Neural progenitor cell (in vitro differentiated cells): ENCODE measurements at places on chromosomes 11 and 22.

GRCh38 chr22:42434748-42435425 is 2.7 kb upstream of the NFAM1 start:
- DNase-seq: no peak

DNA sequence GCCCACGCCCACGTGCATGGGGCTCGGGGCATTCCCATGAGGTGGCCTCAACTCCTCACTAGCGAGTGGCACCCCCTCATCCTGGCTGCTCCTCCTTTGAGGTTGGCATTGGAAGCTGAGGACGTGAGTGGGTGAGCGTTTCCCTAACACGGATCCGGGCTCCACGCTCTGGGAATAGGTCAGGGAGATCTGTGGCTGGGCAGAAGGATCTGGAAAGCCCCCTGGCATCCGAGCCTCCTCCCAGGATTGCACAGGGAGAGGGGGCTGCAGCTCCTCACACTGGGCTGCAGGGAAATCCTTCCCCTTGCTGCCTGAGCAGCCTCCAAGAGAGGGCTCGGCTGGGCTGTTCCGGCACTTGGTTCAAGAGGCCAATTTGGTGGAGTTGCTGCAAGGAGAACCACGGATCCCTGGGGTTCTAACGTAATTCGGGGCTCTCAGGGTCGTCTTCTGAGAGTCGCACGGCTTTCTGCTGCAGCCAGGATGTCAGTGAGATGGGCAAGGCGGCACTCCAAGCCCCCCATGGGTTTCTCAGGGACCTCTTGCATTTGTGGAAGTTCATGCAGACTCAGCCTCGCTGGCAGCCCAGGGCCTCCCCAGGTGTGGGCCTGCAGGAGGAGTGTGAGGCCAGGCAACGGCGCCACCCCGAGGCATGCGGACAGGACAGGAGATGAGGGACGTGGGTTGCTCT is 1119.0 kb downstream of the BRD1 start:
- DNase-seq: no peak

GRCh38 chr11:114280696-114281095 is 15.5 kb upstream of the NNMT start:
- peak; percentile 88 for DNase-seq

GRCh38 chr11:104872393-104872792 is 25.9 kb downstream of the CASP12 start:
- no peak for DNase-seq

DNA sequence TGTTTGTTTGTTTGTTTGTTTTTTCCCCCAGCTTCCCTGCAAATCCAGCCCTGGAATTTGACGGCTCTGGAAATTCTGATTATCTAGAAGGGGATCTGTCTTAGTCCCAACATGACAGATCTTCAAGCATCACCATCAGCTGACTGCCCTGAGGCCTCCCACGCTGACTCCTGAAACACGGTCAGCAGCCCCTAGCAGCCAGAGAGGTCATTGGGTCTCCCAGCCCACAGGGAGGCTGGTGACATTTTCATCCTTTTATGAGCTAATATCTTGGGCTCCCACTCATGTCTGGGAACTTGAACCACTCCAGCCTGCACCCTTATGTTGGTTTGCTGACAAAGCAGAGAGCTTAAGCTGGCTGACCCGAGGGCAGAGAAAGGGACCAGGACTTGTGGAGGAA is 66.0 kb upstream of the TIMP3 start:
- no peak for DNase-seq

GRCh38 chr11:97614606-97615005 is 1224.8 kb downstream of the JRKL start:
- no peak for DNase-seq

DNA sequence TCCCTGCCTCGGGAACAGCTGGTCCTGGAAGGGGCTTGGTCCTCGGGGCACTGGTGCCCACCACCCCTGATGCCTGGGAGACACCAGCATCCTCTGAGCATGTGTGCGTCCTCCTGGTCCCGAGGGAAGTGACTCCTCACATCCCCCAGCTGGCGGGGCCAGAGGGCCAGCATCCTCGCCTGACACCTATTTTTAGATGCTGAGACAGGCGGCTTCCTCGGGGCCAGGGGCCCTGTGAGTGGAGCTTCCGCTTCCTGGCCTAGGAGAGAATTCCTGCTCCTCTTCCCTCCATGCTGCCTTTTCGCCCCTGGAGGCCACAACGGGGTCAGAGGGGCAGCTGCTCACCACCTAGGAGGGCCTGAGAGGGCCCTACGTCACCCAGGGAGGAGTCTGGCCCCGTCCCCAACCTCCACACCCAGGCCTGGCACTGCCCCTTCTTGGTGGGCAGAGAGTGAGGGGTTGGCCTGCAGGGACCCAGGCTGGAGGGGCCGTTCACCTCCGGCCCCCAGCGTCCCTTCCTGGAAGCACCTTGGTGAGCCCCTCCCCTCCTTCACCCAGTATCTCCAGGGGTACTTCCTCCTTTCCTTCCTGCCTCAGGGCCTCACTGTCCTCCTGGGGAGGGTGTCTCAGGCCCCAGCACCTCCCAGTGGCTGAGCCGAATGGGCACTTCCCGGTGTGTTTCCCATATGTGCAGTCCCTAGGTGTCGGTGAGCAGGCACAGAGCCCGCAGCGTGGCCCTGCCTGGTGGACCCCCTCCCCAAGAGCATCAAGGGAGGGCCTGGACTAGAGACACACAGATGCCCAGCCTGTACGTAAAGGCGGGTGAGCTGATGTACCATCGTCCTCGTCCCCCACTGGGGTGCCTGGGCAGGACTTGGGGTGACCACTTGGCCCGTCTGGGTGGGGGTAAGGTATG is 6.1 kb downstream of the CD81 start:
- DNase-seq: no peak

GRCh38 chr11:87405843-87406242 is 368.1 kb downstream of the TMEM135 start:
- DNase-seq: no peak

DNA sequence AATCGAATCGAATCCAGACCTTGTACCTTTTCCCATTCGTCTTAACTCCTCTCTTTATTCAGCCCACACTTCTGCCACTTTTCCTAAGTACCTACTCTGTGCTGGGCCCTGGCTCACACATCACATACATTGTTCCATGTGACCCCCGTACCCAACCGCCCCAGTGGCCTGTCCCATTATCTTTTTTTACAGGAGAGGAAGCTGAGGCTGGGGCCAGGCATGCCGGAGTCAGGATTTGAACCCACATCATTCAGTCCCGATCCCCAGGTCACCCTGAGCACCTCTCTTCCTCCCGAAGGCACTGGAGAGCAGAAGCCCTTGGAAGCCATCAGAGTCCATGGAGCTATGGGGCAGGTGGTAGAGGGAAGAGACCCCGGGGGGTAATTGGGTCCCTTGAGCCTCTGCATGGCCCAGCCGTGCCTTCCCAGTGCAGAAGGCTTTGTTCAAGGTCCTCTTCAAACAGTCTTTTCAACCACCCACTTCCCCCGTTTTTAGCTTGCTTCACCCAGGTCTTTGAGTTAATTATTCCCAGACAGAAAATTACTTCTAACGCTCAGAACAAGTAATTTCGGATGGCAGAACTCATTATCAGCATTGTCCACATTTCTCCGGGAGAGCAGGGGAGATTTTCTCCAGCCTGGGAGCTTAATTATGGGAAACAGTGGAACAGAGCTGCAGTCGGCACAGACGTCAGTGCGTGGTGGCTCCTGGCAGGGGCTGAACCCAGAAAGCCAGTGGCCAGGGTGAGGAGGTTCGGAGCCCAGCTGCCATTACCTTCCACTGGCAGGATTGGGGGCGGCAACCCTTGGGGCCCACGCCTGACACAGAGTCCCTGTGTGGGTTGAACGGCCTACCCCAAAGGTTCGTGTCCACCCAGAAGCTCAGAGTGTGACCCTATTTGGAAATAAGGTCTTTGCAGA is 82.4 kb upstream of the RTL6 start:
- DNase-seq: no peak

- DNase-seq: peak; percentile 52
These were observed 813 bp upstream of the BTBD10 start for GRCh38 chr11:13463779-13464290.

- peak; percentile 50 for DNase-seq
These were observed 663 bp downstream of the MYH9 start for GRCh38 chr22:36386900-36387708.

DNA sequence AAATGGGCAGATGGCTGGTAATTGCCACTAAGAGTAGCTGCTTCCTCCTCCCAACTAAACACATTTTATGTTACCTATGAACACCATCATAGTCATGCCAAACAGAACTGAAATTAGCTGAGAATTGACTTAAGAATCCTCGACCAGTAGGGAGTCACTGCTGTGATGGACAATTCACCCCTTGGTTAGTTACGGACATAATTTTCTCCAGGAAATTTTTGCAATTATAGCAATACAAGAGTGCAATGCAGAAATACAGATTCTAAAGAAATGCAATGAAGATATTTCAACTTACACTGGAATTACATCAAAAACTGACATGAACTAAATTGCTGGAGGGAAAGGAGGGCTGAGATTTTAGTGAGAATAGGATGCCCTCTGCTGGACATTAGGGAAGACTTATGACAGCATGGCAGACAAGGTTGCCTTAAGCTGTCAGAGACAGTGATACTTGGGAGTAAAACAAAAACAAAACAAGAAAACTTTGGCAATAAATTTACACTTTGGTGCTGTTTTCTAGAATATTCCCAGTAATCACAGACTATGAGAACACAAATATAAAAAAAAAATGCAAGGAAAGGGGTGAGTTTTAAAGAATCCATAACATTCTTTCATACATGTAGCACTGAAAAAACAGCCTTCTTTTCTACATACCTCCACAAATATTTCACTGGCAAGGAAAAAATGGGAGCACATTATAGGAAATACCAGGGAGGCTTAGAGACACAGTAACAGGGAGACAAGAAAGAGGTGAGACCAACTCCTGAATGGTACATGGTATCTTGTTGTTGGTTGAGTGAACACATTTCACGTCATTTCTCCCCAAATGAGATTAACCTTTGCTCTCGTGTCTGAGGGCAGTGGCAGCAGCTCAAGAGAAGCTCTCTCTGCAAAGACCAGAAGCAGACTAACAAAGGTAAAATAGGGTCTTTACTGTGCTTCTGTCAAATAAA is 11.2 kb upstream of the PPP2R1B start:
- peak; percentile 78 for DNase-seq

DNA sequence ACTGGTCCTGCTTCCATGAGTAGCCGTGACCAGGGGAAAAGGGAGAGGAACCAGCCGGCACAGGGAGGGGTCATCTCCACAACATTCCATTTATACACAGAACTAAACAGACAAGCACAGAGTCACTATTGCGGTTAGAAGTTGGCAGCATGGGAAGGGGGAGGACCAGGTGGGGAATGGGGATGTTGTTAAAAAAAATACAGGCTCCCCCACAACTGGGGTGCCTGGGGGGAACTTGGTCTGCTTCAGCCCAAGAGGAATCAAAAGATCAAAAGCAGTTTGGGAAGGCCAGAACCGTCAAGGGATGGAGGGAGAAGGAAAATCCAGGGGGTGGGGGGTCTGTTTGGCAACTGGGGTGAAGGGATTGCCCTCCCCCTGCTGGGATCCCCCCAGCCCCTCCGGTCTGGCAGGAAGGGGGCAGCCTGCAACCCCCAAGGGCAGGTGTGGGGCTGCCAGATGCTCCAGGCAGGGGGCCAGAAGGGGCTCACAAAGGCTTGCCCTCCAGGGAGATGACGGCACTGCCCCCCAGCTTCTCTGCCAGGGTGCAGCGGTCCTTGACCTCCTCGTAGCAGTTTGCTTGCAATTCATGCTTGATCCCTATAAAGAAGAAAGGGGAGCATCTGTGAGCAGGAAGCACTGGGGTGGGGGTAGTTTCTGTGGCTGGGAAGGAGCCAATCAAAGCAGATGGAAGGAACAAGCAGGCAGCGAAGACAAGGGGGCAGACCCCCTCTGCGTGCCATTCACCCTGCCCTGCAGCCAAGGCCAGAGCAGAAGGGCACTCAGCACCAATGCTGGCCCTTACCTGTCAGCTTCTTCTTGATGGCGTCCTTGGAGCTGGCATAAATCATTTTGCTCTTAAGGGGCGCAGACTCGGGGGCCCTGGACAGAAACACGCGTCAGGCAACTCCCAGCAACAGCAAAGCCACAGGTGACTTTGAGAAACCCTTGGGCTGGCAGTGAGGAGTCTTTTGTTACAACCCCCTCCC is 2.8 kb downstream of the CFL1 start:
- DNase-seq: no peak

- DNase-seq: peak; percentile 45
These were observed 711 bp downstream of the MAP3K11 start for GRCh38 chr11:65613091-65613928.

GRCh38 chr11:64800303-64801157 is 2.5 kb downstream of the MAP4K2 start:
- DNase-seq: no peak

DNA sequence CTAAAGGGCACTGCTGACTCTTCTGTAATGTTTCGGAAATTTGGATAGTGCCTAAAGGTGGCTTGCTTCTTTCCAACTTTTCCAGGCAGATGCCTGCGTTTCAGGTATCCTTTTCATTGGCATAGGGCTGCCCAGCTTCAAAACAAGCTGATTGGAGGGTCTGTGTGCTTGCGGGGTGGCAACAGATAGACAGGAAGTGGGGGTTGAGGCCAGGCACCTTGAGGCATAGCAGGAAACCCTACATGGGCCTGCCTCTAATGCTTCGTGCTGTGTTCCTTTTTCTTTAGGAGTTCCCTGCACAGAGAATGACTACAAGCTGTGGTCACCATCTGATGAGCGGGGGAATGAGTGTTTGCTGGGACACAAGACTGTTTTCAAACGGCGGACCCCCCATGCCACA is 92.2 kb upstream of the SORL1-AS1 start:
- no peak for DNase-seq

DNA sequence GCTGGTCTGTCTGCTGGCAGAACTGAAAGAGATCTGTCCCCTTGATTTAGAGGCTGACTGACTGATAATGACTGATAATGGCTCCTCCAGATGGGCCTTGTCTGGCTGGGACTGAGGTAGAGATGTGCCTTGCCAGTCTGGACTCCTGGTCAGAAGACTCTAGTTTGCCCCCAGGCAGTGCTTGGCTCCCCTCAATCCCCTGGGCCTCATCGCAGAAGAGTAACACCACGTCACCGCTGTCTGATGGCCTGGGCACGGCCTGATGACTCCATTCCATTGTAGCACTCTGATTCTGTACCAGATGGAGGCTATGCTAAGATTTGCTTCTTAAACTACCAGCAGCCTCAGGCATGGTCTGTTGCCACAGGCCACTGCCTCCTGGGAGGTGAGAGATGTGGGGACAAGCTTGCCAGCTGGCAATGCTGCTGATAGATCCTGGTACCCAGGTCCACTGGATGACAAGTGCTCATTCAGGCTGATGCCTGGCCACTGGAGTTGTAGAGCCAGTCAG is 19.1 kb downstream of the CYB5R2 start:
- no peak for DNase-seq

GRCh38 chr11:73753938-73754337 is 6.9 kb downstream of the RAB6A start:
- no peak for DNase-seq

DNA sequence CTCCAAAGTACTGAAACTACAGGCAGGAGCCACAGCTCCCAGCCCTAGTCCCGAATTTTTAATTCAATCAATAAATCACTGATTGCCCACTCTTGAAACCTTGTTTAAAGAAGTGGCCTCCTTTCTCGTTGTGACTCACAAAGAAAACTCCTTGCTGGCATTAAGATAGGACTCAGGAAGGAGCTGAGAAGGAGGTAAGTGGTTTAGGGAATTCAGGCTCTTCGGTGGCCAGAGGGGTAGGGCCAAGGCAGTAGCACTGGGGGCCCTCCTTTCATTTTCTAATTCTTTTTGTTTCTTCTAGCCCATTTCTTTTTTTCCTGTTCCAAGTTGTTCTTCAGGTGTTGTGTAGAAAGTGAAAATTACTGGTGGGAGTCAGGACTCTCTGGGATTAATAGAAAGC is 86.2 kb upstream of the OR9Q1 start:
- no peak for DNase-seq

- DNase-seq: peak; percentile 90
These were observed 13.3 kb downstream of the CREB3L1 start for GRCh38 chr11:46290598-46291309.
